Bladder microvascular endothelial cell (primary cell): ENCODE measurements at places on chromosomes 5 and 9. TPM values are rescaled to one million over a fixed set of nuclear protein-coding genes. Genes with fewer than 3 reads are reported as not detected.

The CNOT8 gene
- 42.7 and 115 TPM in 2 replicates for total RNA-seq

The C5orf52 gene
- not detected in 2 replicates for total RNA-seq

The CLK4 gene
- 17.2 and 54.9 TPM in 2 replicates for total RNA-seq

The TAF1L gene
- total RNA-seq = under 0.01 TPM in 1 of 2 replicates, not detected in the other
